ENCODE measurements at places on chromosomes 2 and 18.

DNA sequence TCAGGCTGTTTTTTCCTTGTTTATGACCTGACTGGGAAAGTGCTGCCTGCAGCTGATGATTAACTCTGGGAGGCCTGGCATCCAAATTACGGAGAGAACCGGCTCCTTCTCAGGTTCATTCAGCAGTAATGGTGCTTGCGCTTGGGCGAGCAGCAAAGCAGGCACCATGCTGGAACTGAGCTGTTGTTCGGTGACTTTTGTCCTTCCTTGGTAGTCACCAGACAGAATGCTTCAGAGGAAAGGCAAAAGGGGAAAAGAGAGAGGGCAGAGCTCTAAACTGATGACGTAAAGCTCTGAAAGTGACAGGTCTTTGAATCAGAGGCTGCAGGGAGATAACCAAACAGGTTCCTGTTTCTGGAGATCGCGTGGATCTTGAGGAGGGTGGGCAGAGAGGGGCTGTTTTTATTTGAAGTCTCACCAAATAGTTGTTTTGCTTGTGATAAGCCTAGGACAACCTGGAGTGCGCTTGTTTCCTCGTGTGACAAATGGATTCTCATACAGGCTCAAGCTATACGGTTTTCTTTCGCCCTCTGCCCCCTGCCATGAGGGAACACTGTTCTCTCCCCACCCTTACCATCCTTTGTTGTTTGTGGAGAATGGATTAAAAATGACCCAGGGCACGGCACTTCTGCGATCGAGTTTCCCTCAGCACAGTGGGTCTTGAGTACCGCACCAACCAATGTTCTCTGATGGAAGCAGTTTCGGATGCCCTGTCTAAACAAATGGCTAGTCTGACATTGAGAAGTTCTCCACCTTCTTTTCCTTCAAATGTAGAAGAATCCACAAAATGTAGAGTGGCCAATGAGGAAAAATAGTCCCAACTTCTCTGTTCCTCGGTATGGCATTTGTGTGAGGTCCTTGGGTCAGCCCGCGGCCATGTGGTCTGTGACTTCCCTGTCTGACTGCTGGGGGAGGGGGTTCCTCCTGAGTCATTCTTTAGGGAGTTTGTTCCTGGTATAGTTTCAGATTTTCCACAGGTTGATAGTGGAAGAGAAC lies 1.3 kb downstream of the RASGRP3 start:
- peak; percentile 72 for DNase-seq

DNA sequence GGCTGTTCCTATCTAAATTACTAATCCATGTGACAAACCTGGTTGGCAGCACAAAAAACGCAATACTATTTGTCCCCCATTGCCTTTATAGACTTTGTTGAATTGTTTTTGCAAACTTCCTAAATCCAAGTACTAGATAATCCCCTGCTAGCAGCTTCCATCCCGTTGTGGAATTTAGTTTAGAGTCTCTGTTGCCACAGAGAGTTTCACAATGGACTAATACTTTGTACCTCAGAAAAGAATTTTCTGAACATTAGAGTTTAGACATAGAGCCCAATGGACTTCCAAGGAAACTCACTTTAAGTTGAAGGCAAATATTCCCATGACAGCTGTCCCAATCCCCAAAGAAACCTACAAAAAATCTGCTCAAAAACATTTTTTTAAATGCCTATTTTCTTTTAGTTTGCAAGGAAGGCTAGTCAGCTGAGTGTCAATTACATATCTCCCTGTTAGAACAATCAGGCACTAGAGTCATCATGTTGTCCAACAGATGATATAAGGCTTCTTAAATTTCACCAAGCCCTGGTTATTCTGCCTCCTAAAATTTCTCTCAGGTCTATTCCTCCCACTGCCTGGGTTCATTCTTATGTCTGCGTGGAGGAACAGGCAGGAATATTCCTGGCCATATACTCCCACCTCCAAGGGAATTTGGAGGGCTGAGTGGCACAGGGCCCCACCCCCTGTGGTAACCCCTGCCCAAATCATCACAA lies 27.2 kb downstream of the RNF152 start:
- DNase-seq, result no peak

- peak; percentile 51 for DNase-seq
Observed at GRCh38 chr2:24586955-24587354, 95.9 kb downstream of the NCOA1 start.

DNA sequence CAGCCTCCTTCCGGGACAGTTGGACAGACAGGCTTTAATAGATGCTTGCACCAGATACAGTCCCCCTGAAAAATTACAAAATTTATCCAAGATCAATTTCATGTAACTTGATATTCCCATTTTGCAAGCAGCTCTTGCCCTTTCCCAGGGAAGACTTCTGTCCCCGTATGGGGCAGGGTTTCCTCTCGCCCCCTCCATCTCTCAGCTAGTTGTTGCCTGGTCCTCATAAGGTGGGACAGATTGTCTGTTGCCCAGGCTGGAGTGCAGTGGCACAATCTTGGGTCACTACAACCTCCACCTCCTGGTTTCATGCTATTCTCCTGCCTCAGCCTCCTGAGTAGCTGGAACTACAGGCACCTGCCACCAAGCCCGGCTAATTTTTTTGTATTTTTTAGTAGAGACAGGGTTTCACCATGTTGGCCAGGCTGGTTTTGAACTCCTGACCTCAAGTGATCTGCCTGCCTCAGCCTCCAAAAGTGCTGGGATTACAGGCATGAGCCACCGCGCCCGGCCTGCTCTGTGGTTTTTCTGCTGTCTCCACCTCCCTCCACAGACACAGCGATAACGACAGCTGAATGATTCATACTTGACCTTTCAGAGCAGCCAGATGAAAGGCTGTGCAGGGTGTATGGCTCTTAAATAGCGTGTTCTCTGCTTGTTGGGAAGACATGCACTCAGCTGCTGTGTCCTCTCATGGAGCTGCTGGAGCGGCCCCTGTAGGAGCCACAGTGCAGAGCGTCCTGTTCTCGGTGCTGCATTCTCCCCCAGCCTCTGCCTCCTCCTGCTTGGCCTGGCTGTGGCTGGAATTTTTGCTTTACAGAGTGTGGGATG lies 61.4 kb downstream of the TTC39C start:
- peak; percentile 50 for DNase-seq

DNA sequence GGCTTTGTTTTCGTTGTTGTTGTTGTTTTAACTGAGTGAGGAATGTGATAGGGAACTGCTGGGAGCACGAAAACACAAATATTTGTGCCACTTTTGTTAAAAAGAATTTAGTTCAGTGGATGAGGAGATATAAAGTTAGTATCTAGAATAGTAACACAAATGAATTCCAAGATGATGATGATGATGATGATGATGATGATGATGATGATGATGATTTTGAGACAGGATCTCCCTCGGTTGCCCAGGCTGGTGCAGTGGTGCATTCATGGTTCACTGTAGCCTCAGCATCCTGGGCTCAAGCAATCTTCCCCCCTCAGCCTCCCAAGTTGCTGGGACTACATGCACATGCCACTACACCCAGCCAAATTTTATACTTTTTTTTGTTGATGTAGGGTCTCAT lies 223.7 kb downstream of the DSEL start:
- DNase-seq, result no peak

DNA sequence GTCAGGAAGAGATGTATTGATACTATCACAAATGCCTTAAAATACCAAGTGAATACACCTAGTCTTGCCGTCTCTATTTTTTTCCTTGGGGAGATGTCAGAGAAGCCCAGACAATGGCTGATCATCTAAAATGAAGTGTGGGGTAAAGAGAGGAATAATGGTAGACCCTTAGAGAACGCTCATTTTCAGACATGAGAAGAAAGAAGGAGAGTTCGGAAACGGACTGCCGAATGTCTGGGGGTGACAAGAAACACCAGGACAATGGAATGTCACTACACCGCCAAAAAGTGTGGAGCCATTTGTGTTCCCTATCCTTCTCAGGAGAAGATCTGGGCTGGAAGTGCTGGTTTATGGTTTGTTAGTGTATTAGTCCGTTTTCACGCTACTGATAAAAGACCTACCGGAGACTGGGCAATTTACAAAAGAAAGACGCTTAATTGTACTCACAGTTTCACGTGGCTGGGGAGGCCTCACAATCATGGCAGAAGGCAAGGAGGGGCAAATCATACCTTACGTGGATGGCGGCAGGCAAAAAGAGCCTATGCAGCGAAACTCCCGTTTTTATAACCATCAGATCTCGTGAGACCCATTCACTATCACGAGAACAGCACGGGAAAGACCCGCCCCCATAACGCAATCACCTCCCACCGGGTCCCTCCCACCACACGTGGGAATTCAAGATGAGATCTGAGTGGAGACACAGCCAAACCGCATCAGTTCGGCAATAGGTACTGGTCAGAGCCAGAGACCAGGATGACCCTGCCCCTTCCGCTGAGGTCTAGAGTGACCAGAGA lies 743.7 kb downstream of the GALR1 start:
- no peak for DNase-seq

DNA sequence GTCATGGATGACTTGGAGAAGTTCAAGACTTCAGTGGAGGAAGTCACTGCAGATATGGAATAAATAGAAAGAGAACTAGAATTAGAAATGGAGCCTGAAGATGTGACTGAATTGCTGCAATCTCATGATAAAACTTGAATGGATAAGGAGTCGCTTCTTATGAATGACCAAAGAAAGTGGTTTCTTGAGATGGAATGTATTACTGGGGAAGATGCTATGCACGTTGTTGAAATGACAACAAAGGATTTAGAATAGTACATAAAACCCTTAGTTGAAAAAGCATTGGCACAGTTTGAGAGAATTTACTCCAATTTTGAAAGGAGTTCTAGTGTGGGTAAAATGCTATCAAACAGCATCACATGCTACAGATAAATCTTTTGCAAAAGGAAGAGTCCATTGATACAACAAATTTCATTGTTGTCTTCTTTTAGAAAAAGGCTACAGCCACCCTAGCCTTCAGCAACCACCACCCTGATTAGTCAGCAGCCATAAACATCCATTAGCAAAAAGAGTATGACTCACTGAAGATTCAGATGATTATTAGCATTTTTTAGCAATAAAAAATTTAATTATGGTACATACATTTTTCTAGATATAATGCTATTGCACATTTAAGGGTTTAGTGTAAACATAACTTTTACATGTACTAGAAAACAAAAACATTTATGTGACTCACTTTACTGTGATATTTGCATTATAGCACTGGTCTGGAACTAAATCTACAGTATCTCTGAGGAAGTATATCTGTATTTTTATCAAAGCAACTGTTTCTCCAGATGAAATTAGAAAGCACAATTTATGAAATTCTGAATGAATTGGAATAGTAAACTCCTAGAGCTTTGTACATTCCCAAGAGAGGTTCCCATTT lies 110.5 kb upstream of the TACR1 start:
- DNase-seq, result no peak

DNA sequence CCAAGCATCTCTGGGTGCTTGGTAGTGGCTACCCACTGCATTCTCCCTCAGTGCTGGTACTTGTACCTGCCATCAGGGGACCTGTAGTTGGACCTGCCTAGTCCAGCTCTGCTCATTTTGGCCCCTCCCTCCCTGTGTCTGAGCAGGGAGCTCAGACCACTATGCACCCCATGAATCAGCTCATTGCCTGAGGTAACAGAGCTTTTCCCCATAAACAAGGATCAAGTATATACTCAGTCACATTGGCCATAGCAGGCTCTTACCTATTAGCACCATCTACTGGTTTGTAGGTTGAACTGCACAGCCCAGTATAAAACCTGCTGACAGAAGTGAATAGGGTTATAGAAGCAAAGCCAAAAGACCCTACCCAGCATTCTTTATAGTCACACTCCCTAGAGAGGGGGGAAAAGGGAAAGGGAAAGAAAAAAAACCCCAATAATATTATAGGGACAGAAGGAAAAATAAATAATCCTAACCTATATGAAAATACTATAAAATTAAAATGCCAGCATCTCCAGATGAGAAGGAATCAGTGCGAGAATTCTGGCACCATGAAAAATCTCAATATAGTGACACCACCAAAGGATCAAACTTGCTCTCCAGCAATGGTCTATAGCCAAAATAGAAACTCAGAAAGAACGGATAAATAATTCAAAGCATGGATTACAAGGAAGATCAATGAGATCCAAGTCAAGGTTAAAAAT lies 6.9 kb upstream of the FLACC1 start:
- peak; percentile 3 for DNase-seq

DNA sequence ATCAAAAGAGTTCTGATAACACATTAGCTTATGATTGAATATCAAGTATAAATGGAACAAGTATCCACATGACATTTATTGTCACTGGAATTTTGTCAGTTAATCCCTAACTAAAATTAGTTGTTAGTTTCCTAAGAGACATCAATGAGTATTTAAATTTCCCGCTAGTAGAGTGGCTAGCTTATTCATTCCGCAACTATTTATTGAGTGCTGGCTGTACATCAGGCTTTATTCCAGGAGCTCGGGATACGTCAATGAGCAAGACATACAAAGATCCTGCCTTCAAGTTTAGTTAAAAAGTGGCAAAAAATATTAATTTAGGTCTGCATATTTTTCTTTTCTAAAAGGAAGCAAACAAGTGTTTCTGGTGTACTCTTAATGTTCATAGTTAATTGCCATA lies 59.3 kb downstream of the PRKRA start:
- no peak for DNase-seq

DNA sequence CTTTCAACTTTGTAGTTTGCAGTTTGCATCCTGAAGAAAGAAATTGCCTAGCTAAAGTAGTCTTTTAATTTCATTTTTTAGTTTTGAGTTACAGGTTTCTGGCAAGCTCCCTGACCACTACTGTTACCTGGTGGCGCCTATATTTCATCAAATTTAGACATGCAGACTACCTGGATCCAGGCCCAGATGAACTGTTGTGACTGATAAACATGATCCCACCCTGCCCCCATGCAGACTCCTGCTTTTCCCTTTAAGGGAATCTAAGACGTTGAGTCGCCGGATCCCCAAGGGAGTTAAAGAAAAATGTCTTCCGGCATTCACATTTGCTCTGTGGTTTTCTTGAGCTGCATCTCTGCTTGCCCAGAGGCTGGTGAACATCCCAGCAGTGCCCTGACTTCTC lies 22.2 kb downstream of the METAP1D start:
- DNase-seq, result no peak

DNA sequence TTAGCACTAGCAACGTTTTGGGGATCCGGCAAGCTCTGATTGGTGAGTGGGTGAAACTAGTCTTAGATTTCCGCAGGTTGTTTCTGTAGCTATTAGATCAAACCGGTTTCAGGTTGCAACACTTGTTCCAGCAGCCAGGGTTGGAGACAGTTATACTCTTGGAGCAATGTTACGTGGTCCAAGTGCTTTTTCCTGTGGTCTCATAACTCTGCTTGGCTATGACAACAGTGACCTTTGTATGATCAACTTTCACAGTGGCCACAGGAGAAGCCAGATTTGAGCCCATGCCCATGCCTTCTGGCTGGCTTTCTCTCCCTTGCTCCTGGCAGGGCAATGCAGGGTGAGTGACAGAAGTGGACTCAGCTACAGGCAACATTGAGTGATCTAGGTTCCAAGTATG lies 84.5 kb upstream of the TAF1B start:
- no peak for DNase-seq

DNA sequence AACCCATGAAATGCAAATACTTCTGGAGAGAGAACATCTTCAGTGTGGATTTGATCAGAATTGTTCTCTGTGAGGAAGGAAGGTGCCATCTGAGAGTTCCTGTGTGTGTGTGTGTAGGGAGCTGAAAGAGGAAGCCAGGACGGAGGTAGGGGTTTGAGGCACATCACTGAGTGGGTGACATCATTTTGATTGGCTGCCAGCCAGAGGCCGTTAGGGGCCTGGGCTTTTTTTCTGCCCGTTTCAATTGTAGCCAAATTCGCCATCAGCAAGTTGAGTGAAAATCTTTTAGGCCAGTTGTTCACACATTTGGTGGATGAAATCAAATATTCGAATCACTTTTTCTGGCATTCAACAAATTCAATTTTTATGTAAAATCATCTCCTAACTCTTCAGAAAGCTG lies 48.9 kb downstream of the TSN start:
- peak; percentile 20 for DNase-seq

- no peak for DNase-seq
Observed at GRCh38 chr2:235833971-235834620, 334.1 kb downstream of the GBX2 start.

GRCh38 chr2:1550658-1551316 lies 137.5 kb downstream of the TPO start:
- peak; percentile 39 for DNase-seq

Data from stimulated activated naive B cell treated with anti-CD40 and anti-IgM and Interleukin-4, amounts not matched to agents 10 μg/mL and 1 μg/mL and 100 μg/mL, for 72 hours (primary cell).